ENCODE measurements at places on chromosomes 11 and 22.

DNA sequence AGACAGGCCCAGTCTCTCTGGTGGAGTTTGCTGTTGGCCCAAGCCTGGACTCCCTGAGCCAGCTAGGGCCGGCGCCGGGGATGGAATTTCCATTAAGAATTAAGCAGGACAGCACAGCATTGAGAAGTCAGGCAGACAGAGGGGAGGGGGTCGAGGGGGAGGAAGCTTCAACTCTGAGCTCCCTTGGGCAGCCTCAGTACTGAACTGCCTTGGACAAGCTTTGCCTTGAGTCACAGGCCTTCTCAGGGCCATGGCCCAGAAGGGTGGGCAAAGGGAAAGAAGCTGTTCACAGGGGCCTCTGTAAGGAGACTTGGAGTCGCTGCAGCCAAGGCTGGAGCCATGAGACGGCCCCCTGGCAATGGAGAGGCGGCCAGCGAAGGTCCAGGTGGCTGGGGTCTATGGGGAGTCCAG is 2.6 kb upstream of the INSC start:
- no peak overlapping the region for H3K27ac ChIP-seq
- H3K4me3 ChIP-seq: no peak overlapping the region
- H3K4me1 ChIP-seq: peaks cover 15% of the 10 kb centered on the region
- peaks cover 36% of the 10 kb centered on the region for H3K27me3 ChIP-seq
- no peaks in the 10 kb centered on the region for H3K36me3 ChIP-seq

GRCh38 chr11:114614127-114614720 is 18.6 kb upstream of the NXPE4 start:
- DNase-seq: no peak
- no peaks in the 10 kb centered on the region for H3K27me3 ChIP-seq
- no peaks in the 10 kb centered on the region for H3K4me1 ChIP-seq
- no peaks in the 10 kb centered on the region for H3K36me3 ChIP-seq

- no peak for DNase-seq
- peaks cover 14% of the 10 kb centered on the region for H3K27me3 ChIP-seq
- H3K4me1 ChIP-seq: no peaks in the 10 kb centered on the region
- no peaks in the 10 kb centered on the region for H3K36me3 ChIP-seq
- H3K4me3 ChIP-seq: no peak overlapping the region
Observed at GRCh38 chr11:112506852-112507251, 246.2 kb upstream of the PLET1 start.

- H3K36me3 ChIP-seq: peaks cover 26% of the 10 kb centered on the region
- H3K4me1 ChIP-seq: peaks cover 39% of the 10 kb centered on the region
- no peaks in the 10 kb centered on the region for H3K27me3 ChIP-seq
Observed at GRCh38 chr11:2376751-2377451, at the start of gene CD81. Gene CD81, plus strand, starts transcription at chr11:2377310. Its CDS starts 240 bp downstream, at chr11:2377550.

- H3K27ac ChIP-seq: no peak overlapping the region
- H3K4me3 ChIP-seq: no peak overlapping the region
- H3K36me3 ChIP-seq: no peaks in the 10 kb centered on the region
- no peak for DNase-seq
- H3K27me3 ChIP-seq: no peaks in the 10 kb centered on the region
- H3K4me1 ChIP-seq: no peaks in the 10 kb centered on the region
Observed at GRCh38 chr11:105670811-105671210, 60.9 kb downstream of the GRIA4 start.

GRCh38 chr11:32297611-32298011 is 137.7 kb downstream of the WT1 start:
- no peak overlapping the region for H3K27ac ChIP-seq
- no peak overlapping the region for H3K4me3 ChIP-seq
- H3K4me1 ChIP-seq: no peaks in the 10 kb centered on the region
- H3K27me3 ChIP-seq: no peaks in the 10 kb centered on the region
- no peaks in the 10 kb centered on the region for H3K36me3 ChIP-seq
- DNase-seq: no peak

- no peak for DNase-seq
- H3K36me3 ChIP-seq: no peaks in the 10 kb centered on the region
- H3K4me1 ChIP-seq: peaks cover 21% of the 10 kb centered on the region
- no peak overlapping the region for H3K27ac ChIP-seq
- H3K4me3 ChIP-seq: no peak overlapping the region
Observed at GRCh38 chr11:1701091-1701807, 4.3 kb downstream of the KRTAP5-6 start.

GRCh38 chr11:134157451-134157850 is 66.3 kb downstream of the NCAPD3 start:
- no peak overlapping the region for H3K4me3 ChIP-seq
- DNase-seq: no peak
- peaks cover 99% of the 10 kb centered on the region for H3K36me3 ChIP-seq
- H3K4me1 ChIP-seq: no peaks in the 10 kb centered on the region

GRCh38 chr11:112453601-112454577 is 193.2 kb upstream of the PLET1 start:
- H3K4me1 ChIP-seq: peaks cover 2% of the 10 kb centered on the region
- H3K4me3 ChIP-seq: no peak overlapping the region
- DNase-seq: peak; percentile 56
- no peaks in the 10 kb centered on the region for H3K27me3 ChIP-seq

- no peak for DNase-seq
- no peak overlapping the region for H3K27ac ChIP-seq
- no peaks in the 10 kb centered on the region for H3K4me1 ChIP-seq
- H3K4me3 ChIP-seq: no peak overlapping the region
- H3K36me3 ChIP-seq: no peaks in the 10 kb centered on the region
Observed at GRCh38 chr11:134853992-134854991, 442.2 kb upstream of the B3GAT1 start.
